ENCODE measurements at places on chromosomes 2 and 18.

GRCh38 chr18:8561123-8561910, 47.9 kb upstream of the RAB12 start:
- no peak for DNase-seq

- no peak for DNase-seq
These were observed 234.0 kb downstream of the EPHA4 start for GRCh38 chr2:221337957-221338685.

DNA sequence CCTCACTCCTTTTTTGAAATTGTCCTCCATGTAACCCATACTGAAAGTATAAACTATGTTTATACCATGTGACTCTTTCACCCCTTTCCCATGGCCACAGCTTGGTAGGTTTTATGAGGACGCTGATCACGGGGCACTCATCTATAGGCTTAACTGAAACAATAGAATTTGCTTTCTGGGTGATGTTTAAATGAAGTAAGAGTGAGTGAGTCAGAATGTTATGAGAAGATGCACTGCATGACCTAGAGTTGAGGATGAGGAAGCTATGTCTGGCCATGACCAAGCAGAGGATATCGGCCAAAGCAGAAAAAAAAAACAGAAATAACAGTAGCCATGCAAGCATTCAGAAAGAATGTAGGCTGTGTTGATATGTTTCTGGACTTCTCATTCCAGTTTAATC, 34.9 kb downstream of the SCN1A start:
- no peak for DNase-seq

DNA sequence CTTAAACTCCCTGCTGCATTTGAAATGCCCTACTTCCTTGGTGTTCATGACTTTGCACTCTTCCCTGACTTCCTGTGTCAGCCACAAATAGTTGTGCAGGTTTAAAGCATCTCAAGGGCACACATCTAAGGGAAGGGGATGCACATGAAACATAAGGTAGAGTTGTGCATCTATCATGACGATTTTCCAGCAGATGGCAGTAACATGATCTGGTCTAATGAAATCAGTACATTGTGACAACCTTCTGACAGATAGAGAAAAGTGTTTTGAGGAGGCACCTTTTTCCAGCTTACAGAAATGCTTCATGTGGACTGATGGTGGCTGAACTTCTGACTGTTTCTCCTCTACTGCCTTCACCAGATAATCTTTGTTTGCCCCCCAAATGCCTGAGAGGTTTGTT, 238.9 kb downstream of the XIRP2 start:
- DNase-seq: peak; percentile 74
